ENCODE measurements at places on chromosomes 3 and 15.
A peak's percentile ranks its signal among the peaks of the same experiment; 100 is the strongest.

GRCh38 chr3:139548801-139549200 lies 9.3 kb upstream of the RBP1 start:
- no peak for DNase-seq

DNA sequence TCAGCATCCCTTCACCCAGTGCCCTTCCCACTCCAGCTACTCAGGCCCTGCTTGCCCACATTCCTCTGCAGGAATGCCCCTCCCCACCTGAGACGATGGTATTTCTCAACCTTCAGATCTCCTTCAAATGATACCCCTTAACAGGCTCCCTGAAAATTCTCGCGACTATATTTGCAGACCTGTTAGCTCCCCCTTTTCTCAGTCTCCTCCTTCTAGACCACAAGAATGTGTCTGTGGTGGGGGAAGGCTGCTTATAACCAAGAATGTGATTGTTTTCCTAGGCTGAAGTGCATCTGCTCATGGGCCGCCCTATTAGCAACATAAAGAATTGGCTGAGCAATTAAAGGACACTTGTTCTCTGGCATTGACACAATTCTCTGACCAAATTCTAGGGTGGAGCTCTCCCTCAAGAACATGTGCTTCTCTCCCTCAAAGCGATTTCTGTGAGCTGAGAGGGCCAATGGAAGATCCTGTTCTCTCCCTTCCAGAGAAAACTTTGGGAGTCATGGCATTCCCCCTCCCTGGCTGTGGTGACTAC lies 19.1 kb upstream of the LIMD1 start:
- DNase-seq: no peak

- no peak for DNase-seq
Observed at GRCh38 chr15:98231696-98232440, 271.4 kb downstream of the ARRDC4 start.

DNA sequence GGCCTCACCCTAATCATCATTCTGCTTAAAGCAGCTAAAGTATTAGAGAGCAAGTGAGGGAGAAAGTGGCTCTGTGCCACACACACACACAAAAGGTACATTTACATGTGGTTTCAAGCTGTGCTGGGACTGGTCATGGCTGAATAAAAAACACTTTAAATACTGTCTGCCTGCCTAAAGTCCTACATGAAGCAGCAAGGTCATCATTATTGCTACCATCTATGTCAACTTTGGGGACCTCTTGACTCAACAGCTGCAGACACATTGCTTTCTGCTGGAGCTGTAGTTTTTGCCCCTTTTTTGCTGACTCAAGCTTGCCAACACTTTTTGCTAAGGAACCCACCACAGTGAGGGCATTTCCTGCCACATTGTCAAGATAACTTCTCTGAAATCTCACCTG lies 1237.9 kb downstream of the ROBO2 start:
- DNase-seq: no peak

GRCh38 chr3:123523023-123523412 lies 61.8 kb downstream of the HACD2 start:
- DNase-seq: no peak

GRCh38 chr3:148884261-148884660 lies 19.2 kb downstream of the CPA3 start:
- no peak for DNase-seq

DNA sequence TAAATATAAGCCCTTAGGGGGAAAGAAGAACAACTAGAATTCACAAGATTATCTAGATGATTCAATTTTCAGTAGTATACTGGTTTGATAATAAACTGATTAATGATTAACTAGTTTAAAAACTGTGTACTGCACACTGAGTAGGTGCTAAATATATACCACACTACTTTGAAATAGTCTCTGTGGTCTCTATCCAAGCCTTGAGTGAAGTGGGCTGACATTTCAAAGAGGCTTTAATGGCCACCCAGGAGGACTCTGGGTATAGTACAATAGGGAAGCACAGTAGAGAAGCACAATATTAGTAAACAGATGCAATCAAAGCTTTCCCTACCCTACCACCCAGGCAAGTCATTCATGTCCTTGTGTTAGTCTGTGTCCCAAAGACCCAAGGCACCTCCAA lies 46.7 kb downstream of the FILIP1L start:
- DNase-seq: no peak

DNA sequence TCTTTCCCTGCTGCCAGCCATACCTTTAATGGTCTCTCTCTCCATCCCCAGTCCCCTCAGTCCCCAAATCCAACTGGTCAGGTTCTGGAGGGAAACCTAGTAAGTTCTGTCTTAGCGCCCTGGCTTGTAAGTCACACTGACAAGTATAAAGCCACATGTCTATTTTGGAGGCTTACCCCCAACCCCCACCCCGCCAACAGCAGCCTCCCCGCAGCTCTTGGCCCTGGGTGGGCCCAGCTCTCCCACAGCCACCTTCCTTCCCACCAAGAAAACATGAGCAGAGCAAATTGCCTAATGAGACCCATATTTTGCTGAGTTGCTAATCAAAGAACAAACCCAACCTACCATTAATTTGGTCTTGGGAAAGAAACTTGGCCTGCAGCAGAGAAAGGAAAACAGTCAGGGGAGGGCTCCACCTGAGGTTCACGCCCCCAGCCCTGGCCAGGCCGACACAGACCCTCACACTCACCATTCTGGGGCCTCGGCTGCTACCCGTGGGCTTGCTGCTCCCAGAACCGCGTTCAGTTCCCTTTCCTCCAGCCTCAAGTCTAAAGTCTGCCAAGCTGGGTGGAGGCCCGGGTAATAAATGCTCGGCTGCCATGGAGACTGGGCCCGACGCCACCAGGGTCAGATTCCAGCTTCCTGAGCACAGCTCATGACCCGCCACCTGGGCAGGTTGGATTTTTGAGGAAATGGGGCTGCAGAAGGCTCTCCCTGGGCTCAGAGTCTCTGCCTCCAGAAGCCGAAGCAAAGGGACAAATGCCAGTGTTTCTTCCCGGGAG lies at the start of gene CALML4:
Gene CALML4 (minus strand): TSS at position 557 of the 782 bp plus-strand sequence. CDS start 85 bp downstream, at position 472.
- DNase-seq: peak; percentile 88

- DNase-seq: no peak
Observed at GRCh38 chr3:7841451-7841850, 660.2 kb upstream of the LMCD1 start.

DNA sequence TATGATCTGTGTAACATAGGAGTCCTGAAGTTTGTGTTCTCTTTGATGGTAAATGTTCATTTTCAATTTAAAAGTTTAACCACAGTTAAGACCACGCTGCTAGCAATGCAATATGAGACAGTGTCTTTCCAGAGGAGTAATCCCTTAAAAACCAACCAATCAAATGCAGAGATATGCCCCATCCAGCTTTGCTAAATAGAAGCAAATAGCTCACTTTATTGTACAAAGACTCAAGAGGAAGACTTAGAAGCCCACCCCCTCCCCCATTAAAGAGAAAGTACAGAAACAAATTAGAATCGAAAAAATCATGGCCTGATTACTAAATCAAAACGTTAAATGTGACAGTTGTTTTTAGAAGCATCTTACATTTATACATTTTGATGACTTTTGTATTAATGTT lies 2.1 kb upstream of the ANP32A start:
- no peak for DNase-seq

DNA sequence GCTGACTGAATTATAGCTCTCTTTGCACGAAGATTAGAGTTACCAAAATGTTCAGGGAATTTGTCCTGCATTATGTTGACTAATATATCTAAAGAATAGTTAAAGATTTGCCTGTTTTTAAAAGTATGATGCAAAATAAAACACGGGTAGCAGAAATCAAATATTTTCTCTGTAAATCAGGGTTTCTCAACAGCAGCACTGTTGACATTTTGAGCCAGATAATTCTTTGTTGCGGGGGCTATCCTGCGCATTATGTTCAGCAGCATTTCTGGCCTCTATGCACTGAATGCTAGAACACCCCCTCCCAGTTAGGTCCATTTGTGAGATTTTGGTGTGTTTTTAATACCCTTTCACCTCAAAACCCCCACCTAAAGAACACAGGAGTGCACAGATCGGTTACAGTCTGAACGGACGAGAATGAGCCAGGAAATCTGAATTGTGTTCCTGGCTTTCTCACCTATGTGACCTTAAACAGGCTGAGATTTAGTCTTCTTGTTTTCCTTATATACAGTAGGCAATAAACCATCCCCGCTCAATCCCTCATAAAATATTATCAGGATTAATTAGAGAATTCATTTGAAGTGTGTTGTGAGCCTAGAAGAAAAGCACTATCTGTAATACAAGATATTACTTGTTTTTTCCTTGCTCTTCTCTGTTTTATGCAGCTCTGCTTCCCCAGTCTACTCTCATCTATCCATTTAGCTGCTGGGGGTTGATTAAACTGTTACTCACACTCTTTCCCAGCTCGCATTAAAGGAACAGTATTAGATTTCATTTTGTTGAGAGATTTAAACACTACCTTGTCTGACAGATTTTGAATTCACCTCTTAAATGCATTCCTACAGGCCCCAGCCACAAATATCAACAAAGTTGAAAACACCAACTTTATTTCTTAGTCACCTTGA lies 247.5 kb upstream of the GOLIM4 start:
- no peak for DNase-seq

GRCh38 chr3:62375655-62376453 lies 2.5 kb upstream of the FEZF2 start:
- DNase-seq: no peak

DNA sequence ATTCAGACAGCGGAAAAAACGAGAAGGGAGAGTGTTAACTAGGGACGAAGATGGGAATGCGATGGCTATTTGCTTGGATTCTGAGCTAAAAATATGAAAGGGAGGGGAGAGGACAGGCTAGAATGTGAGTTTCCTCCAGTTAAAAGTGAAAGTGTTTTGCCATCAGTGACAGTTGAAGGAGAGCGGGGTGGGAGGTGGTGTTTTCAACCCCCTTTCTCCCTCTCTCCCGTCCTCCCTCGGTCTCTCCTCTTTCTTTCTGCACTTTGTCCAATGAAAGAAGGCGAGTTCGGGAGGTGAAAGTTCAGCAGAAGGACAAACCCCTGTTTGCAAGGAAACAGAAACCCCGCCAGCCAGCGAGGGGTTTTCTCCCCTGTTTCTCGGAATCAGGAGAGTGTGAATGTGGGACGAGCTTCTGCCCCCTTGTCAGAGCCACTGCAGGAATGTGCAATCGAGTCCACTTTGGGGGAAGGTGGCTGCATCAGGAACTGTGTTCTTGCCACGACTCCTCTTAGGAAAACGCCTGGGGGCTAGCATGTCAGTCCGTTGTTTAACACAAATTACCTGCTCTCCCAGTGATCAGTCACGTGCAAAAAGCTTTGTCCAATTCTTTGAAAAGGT lies 975 bp upstream of the FOXP1 start:
- DNase-seq: peak; percentile 75

DNA sequence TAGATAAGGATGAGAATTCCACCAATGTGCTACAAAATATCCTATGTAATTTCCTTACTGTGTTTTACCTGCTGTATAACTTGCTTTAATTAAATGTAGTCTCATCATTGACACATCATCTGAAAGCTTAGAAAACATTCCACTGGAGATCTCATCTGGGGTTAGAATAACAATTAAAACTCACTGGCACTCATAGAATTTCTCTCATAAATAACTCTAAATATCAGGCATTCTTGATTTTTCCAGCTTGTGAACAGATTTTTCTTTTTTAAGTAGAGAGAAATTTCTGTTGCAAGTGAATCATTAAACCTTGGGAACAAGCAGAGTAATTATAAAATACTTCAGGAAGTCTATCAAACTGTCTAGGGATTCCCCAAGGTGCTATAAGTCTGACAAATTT lies 843.8 kb downstream of the NAALADL2 start:
- no peak for DNase-seq

DNA sequence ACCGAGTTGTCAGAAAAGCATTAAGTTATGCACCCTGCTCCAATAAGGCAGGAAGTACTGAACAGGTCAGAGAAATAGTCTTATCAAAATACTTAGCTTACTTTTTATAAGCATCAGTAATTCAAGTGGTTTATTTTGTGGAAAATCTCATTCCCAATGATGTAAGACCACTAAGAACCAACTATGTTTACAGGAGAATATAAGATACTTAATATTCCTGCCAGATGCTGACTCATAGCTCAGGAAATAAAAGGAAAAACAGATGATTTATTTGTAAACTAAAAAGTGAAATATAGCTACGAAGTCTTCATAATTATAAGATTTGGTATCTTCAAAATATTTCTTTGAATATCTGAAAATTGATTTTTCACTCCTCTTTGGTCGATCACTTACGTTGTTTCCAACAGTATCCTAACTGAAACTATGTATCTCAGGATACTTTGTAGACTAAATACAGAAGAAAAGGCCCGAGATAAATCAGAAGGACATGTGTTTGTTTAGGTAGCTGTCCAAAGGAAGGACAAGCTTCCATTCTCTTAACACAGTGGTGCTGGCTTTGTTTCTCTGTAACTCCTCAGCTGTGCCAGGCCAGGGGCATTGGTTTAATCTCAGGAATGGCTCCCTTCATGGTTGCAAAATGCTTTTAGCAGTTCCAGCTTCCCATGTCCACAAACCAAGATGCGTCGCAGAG lies 295.8 kb downstream of the GBE1 start:
- no peak for DNase-seq

DNA sequence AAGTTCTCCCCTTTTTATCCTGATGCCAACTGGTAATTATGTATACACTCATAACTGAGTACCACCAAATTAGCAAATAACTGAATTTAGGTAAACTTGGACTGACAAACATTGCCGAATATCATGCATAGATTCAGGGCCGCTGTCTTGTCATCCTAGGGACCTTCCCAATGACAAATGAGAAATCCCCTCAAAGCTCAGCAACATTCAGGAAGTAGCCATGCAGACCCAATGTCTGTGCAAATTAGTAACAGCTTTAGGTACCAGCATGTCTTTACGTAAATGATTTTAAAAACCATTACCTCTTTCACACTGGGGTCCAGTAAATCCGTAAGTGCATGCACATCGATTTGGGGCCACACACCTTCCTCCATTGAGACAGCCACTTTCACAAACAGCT lies 49.5 kb downstream of the FBN1 start:
- DNase-seq: no peak

DNA sequence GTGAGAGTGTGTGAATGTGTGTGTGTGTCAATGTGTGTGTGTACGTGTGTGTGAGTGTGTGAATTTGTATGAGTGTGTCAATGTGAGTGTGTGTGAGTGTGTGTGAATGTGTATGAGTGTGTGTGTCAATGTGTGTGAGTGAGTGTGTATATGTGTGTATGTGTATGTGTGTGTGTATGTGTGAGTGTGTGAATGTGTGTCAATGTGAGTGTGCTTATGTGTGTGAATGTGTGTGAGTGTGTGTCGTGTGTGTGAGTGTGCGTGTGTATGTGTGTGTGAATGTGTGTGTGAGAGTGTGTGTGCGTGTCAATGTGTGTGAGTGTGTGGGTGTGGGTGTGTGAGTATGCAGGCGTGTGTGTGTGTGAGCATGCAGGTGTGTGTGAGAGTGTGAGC lies 93.5 kb upstream of the ALDH1A3 start:
- DNase-seq: no peak

- DNase-seq: no peak
Observed at GRCh38 chr3:11721479-11721878, 77.8 kb upstream of the VGLL4 start.

GRCh38 chr3:22147161-22147560 lies 396.2 kb upstream of the ZNF385D start:
- no peak for DNase-seq

GRCh38 chr3:103295974-103296570 lies 861.3 kb downstream of the ZPLD1 start:
- DNase-seq: no peak

GRCh38 chr3:158140396-158140795 lies 30.5 kb downstream of the RSRC1 start:
- DNase-seq: no peak
